ENCODE measurements at places on chromosomes 11 and 22.

GRCh38 chr11:97691061-97691460 lies 1301.2 kb downstream of the JRKL start:
- DNase-seq, result no peak

DNA sequence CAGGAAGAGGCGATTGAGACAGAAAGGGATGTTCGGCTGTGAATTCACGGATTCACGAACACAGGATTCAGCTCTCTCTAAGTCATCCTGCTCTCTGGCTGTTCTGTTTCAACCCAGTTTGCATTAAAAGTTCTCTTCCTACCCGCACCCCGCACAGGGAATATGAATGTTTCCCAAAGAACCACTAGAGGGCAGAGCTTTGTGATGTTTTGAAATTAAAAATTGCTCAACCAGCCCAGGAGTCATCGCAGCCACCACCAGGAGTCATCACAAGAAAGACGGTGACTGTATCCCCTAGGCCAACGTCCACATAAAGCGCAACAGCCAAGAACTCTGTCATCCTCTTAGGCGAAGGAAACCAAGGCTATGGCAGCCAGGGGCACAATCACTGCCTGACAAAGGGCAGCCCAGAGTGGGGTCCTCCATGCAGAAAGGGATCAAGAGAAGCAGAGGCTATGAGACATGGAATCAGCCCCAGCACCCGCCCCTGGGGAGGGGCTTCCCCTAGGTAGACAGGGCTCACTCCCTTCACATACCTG lies 122.4 kb downstream of the WT1 start:
- no peak for DNase-seq

GRCh38 chr22:41550952-41551491 lies 6.8 kb upstream of the POLR3H start:
- no peak for DNase-seq

- DNase-seq, result no peak
Observed at GRCh38 chr11:27916541-27917100, 191.3 kb downstream of the KIF18A start.

DNA sequence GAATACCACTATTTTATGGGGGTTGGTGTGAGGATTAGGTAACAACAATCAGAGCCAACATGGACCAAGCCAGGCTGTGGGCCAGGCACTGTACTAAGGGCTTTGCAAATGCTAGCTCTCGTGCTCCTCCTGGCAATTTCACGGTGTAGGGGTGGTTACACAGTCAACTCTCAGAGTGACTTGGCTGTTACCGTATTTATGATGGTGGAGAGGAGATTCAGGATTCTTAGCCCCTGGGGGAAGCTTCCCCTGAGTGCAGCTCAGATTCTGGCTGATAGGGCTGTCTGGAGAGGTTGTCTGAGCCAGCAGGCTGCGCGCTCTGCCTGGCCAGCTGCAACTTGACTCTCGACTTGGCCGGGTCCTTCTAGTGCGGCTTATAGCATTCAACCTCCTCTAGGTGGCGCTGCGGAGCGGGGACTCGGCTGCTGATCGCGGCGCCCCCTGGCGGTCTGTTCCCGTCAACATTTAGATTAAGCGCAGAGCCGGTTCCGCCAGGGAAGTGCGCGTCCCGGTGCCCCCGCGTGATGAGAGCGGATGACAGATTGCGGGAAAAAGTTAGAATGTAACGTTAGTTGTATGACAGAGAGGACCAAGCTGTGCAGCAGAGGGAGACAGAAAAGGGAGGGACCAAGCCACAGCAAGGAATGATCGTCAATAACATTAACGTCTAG lies 4.5 kb upstream of the NCF4 start:
- peak; percentile 91 for DNase-seq

DNA sequence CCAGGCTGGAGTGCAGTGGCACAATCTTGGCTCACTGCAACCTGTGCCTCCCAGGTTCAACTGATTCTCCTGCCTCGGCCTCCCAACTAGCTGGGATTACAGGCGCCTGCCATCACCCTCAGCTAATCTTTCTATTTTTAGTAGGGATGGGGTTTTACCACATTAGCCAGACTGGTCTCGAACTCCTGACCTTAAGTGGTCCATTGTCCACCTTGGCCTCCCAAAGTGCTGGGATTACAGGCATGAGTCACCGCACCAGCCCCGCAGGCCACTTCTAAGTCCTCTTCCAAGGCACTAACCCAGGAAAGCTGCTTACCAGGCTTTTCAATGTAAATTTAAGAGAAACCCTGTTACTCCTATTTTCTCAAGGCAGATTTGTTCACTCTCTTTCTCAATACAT lies 50.4 kb downstream of the DENND5A start:
- no peak for DNase-seq

GRCh38 chr11:118497831-118498230 lies 29.4 kb upstream of the TTC36 start:
- no peak for DNase-seq

- DNase-seq, result no peak
Observed at GRCh38 chr22:30701872-30702271, 7.2 kb downstream of the OSBP2 start.

DNA sequence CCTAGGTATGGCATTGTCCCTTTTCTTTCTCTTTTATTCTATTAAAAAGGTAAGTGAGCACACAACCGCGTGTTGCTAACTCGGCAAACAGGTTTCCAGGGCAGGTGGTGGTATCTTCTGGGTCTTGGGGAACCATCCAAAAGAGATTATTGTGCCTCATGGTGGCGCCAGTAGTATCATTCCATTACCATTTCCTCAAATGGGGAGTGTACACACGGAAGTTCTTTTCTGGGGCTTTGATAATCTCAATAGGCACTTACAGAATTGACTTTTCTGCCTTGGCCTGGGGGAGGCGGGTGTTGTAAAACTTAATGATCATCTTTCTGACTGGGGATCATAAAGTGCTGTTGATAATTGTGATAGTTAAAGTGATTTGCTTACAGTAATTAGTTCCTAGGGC lies 234.1 kb downstream of the KIRREL3 start:
- DNase-seq, result no peak

GRCh38 chr11:100687054-100687629 lies at the start of gene ARHGAP42:
TSS of gene ARHGAP42 (plus strand) at chr11:100687288. CDS start at chr11:100687679, 391 bp downstream.
- DNase-seq, result peak; percentile 4

DNA sequence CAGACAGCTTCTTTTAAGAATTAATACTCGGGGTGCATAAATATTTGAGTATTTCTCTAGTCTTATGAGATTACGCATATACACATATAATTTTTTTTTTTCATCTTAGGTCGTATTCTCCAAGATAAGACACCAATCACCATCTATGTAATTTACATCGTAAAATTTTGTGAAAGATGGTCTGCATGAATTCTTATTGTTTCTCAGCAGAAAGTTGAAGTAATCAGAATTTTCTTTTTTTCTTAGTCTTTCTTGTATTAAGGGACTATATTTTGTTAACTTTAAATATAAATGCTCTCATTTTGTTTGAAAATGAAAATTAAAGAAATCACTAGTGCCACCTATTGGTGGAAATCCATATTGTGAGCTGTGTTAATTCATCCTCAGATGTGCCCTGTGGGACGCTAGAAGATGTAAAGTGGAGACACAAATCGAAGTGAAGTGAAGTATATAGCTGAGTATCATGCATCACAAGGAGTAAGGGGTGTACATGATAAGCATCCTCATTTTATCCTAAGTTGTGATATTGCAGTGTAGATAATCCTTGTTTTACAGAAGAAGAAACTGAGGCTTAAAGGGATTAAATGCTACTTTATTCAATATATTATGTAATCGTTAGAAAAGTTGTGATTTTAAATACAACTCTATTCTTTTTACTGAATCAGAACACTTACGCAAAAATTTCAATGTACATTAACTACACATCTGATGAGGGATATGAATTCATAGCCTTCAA lies 2084.3 kb downstream of the LRRC4C start:
- DNase-seq, result no peak
